CD4-positive, alpha-beta T cell treated with Interleukin-17A for 4 hours (primary cell): ENCODE measurements at places on chromosomes 16 and 17.

DNA sequence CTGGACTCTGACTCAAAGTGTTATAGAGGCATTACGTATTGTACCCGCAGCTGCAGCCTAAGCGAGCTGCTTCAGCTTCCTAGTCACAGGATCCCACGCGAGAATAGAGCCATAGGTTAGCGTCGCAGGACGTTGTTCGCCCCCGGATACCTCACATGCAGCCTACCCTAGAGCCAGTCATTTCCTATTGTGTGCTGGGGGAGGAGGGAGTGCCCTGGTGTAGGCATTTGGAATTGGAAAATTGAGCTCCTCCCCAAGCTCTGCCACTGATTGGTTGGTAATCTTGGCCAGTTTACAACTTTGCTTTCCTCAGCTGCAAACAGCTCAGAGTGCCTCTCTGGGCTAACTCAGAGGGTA is 530 bp downstream of the NAA60 start:
- DNase-seq, result peak; percentile 20

DNA sequence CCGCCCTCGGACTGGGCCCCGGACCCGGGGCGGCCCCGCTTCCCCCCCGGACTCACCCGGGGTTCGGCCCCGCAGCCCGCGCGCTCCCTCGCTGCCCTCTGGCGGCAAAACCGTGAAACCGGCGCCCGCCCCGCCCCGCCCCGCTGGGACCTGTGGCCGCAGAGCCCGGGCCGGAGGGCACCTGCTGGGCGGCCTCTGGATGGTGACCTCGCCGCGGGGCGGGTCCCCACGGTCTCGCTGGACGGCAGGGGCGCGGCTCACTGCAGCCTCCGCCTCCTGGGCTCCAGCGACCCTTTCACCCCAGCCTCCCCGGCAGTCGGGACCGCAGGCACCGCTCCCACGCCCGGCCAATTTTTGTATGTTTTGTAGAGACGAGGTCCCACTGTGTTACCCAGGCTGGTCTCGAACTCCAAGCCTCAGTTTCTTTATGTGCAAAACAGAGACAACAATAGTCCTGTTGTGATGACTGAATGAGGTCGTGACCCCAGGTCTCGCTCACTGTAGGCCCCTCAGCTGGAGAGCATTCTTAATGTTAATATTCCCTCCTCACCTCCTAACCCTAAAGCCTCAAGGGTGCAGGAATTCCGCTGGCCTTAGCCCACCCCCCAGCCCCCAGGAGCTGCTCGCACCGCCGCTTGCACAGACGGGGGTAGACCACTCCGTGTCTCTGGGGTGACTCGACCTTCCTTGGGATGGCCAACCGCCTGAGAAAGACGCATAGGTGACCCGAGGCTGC is 33.7 kb upstream of the RPH3AL start:
- peak; percentile 83 for DNase-seq

- no peak for DNase-seq
These were observed 1.8 kb upstream of the TEX2 start for GRCh38 chr17:64264891-64265290.

DNA sequence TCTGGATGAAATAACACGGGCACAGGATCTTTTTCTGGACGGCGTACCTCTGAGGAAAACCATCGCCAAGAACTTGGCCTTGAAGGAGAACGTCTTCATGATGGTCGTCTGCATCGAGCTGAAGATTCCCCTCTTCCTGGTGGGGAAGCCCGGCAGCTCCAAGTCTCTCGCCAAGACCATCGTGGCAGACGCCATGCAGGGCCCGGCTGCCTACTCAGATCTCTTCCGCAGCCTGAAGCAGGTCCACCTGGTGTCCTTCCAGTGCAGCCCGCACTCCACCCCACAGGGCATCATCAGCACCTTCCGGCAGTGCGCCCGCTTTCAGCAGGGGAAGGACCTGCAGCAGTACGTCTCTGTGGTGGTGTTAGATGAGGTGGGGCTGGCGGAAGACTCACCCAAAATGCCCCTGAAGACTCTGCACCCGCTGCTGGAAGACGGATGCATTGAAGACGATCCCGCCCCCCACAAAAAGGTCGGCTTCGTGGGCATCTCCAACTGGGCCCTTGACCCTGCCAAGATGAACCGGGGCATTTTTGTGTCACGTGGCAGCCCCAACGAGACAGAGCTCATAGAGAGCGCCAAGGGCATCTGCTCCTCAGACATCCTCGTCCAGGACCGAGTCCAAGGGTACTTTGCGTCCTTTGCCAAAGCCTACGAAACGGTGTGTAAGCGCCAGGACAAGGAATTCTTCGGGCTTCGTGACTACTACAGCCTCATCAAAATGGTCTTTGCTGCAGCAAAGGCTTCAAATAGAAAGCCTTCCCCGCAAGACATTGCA is 68.3 kb upstream of the ENDOV start:
- no peak for DNase-seq

DNA sequence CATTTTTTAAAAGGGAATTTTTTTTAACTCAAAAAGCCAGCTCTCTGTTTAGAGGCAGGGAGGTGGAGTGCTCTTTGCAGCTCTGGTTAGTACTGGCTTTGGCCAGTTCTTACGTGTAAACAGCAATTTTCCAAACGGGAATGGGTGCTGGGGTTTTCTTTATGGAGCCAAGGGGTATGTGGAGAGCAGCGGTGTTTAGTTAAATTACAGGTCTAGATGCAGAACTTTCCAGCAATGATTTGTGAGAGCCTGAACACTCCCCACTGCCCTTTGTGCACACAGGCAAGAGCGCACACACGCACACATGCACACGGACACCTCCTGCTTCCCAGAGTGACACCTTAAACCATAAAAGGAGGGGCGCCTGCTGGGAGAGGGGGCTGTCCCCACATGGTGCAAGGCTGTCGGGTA is 140.2 kb downstream of the MSI2 start:
- DNase-seq, result no peak

- no peak for DNase-seq
These were observed 1.0 kb downstream of the SPAG5 start for GRCh38 chr17:28597606-28598383.

DNA sequence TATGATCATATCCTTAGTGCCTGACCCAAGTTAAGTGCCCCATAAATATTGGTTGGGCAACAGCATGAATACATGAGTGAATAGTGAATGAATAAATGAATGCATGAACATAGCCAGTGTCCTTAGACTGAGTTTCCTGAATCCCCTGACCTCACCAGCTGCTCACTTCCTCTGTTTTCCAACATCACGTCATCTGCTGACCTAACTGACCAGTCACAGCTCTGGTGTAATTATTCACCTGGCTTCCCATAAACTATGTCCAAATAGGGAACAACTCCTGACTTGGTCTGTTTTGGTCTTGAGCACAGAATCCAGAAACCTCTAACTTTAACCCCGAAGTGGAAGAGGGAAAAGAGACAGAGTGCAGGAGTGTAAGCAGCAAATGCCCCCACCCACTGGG is 83.4 kb downstream of the ASIC2 start:
- no peak for DNase-seq

- DNase-seq, result no peak
These were observed 2.5 kb upstream of the ABCC12 start for GRCh38 chr16:48158296-48158695.

- DNase-seq, result no peak
These were observed 8.7 kb downstream of the MSL1 start for GRCh38 chr17:40130352-40131042.

GRCh38 chr16:88747588-88748301 is 37.3 kb downstream of the PIEZO1 start:
- peak; percentile 15 for DNase-seq
